ENCODE measurements at places on chromosomes 13 and 19.

- DNase-seq, result no peak
Observed at GRCh38 chr19:28522545-28522922, 690.4 kb downstream of the UQCRFS1 start.

- no peak for DNase-seq
Observed at GRCh38 chr13:40152145-40152544, 496.7 kb downstream of the COG6 start.

- DNase-seq, result no peak
Observed at GRCh38 chr13:110607675-110608224, 7.6 kb upstream of the NAXD start.

DNA sequence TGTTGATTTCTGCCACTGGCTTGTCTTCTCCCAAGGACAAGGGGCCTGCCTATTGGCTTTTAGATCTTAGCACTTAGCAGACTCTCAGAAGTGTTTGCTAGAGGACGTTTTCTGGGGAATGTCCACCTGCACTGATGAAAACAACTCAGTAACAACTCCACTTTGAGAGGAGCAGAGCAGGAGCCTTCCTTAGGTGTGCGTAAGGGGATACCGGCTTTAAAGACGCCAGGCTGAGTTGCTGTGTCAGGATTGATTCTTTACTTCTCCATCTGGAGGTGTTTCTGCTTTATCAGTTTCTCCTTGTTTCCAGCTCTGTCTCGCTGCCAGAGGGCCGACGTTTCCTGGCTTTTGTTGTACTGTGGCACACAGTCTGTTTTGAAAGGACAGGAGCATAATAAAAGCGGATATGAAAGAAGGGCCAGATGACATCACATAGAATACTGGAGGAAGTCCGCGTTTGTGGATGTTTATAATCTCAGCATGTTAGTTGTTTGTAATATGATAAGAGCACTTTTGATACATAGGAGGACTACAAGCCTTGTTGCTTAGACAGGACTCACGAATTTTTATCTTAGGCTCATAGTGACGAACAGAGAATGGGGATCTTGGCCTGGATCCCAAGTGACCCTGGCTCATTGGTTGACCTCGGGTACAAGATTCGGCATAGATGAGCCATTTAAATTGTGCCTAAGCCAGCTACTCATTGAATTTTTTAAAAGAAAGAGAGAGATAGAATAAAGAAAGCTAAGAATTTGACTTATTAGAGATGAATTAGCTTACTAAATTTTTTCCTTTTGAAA lies 34.6 kb downstream of the COL4A2 start:
- DNase-seq, result no peak

- DNase-seq, result no peak
Observed at GRCh38 chr19:49551531-49551930, 23.7 kb downstream of the RCN3 start.

- no peak for DNase-seq
Observed at GRCh38 chr13:44068737-44069136, 189.0 kb downstream of the LACC1 start.

- DNase-seq, result no peak
Observed at GRCh38 chr19:46373491-46374359, 26.8 kb downstream of the PPP5C start.
